ENCODE measurements at places on chromosomes 3 and 15.

DNA sequence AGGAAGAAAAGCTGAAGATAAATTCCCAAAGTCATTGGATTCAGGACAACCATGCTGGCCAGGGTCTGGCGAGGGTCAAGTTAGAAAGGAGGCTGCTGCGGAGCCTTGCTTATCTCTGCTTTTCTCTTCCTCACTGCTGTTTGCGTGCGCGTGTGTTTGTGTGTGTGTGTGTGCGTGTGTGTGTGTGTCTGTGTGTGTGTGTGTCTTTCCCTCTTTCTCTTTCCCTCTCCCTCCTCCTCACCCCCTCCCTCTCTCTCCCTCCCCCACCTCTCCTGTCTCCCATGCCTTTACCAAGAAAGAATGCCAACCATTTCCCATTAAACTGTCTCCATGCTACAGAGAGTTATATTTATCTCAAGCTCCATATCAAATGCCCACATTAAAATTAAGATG, at the start of gene COLQ:
Gene COLQ, minus strand, starts transcription at position 134 of the 393 bp plus-strand sequence. Its CDS starts 81 bp downstream, at position 53.
- no peak for DNase-seq

DNA sequence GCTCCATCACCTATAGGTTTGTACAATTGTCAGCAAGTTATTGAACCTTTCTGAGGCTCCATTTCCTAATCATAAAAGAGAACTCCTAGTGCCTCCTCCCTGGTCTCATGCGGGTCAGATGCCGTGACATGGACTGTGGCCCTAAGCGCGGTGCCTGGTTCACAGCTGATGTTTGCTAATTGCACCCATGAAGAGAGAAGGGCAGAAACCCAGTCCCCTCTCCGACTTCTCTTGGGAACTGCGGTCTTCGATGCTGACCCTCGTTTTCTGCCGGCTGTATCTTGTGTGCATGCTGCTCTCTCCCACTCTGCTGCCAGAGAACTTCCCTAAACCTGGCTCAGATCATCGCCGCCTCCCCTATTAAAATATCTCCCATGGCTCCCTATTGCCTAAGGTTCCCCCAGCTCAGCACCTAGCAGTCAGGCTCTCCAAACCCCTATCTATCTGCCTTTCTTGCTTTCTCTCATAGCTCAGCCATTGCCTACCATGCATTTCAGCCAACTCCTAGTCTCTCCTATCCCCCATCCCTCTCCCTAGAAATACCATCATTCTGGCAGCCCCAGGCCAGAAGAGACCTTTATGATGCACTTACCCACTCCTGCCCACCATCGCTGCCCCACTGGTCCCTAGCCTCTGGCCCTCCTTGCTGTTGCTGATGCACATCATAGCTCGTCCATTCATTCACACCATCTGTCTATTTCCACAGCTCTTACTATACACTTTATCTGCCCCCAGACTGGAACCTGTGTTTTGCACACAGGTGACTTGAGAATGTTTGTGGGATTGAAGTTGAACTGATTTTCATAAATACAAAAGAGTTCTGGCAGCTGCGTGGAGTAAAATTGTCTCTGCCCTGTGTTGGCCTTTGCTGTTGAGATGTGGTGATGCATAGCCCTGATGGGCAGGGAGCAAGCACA, 6.6 kb downstream of the ISG20 start:
- DNase-seq = no peak

GRCh38 chr3:77141423-77141822, 101.5 kb downstream of the ROBO2 start:
- no peak for DNase-seq

DNA sequence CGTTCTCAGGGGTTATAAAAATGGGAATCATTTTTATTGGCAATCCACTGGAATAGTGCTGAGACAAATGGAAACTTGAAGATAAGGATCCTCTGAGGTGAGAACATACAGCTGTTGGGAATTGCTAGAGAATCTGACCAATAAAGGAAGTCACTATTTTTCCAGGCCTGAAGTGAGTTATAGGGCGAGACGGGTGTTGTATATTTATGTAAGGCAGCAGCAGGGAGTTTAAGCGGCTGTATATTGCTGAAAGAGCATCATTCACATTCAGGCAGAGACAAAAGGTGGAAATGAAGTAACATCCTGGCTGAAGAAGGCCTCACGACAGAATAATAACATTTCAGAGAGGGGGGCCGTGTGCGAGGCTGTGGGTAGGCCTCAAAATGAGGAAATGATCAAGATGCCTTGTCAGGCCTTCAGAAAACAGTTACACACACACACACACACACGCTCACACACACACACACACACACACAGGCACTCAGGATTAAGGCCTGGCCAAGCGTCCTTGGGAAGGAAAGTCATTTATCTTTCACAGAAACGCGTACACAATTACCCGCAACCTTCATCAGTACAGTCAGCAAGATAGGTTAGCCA, 964.9 kb upstream of the NR2F2 start:
- DNase-seq = no peak

DNA sequence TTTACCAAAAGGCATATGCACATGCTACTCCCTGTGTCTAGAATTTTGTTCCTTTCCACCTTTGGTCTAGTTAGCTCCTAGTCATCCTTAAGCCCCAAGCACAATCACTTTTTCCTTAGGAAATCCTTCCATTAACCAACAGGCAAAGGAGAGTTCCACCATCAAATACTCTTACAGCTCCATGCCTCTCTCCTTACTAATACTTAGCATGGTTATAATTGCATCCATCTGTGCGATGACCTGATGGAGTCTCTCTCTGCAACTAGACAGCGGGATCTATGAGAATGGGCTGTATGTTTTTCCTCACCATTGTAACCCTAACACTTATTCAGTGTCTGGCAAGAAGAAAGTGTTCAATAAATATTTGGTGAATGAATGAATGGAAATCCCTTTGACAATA, 69.3 kb upstream of the SMAD3 start:
- no peak for DNase-seq

DNA sequence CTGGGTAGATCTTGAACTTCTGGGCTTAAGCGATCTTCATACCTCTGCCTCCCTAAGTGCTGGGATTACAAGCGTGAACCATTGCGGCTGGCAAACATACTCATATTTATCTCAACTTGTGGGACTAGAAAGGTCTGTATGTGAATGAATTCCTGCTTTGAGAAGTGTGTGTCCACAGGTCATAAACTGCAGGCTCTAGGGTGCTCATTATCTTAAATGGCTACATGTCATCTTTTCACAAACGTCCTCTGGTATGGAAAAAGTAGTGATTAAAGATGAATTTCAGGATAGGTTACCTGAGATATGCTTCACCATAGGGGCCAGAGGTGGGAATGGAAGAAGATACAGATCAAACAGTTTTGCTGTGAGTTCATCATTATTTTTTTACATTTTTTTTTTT, 7.8 kb upstream of the HDAC11 start:
- DNase-seq = no peak

Measured in anterior cingulate cortex (tissue), 58 donors.